Stimulated activated CD4-positive, alpha-beta T cell treated with anti-CD3 and anti-CD28 coated beads, TNF-alpha, amount 100 ng/mL, for 1 hour (primary cell): ENCODE measurements at places on chromosomes 1 and 21.

GRCh38 chr1:23473037-23473800 is 10.8 kb downstream of the ASAP3 start:
- no peak for DNase-seq

GRCh38 chr1:17400725-17401341 is 28.8 kb downstream of the PADI6 start:
- no peak for DNase-seq

- DNase-seq = no peak
Measured at GRCh38 chr21:34946385-34946840, 102.7 kb downstream of the RUNX1 start.

GRCh38 chr1:149966405-149966804 is 29.7 kb upstream of the MTMR11 start:
- no peak for DNase-seq

DNA sequence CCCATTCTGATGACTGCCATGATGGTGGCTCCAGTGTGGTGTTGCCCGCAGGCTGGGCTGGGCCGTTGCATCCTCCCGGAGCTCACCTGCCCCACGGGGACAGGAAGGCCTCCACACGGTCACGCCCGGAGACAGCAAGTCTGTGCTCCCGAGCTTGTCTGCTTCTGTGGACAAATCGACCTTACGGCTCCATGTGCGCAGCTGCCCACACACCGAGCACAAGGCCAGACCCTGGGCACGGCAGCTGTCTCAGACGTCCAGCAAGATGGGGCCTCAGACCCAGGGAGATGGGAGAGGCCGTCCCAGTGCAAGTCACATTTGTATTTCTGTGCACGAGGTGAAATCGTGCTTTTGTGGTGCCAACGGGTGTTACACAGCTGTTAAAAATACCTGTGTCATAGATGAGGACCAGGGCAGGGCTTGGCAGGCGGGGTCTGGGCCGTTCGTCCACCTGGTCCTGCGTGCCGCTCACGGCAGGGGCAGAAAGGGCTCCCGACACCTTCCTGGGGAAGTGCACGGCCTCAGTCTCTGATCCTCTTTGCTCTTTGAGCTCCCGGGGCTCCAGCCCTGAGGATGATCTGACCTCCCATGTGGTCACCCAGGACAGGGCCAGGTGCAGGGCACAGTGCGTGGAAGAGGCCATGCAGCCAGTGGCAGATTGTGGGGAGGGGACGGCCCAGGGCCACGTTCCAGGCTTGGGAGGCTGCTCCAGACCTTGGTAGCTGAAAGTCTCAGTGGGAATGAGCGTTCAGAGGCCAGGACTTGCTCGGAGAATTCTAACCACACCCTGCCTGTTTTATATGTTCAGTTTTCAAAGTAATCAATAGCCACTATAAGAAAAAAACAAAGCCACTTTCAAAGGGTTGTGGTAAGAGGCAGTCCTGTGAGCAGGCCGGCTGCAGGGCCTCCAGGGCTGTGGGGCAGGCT is 13.5 kb downstream of the COL6A1 start:
- no peak for DNase-seq

DNA sequence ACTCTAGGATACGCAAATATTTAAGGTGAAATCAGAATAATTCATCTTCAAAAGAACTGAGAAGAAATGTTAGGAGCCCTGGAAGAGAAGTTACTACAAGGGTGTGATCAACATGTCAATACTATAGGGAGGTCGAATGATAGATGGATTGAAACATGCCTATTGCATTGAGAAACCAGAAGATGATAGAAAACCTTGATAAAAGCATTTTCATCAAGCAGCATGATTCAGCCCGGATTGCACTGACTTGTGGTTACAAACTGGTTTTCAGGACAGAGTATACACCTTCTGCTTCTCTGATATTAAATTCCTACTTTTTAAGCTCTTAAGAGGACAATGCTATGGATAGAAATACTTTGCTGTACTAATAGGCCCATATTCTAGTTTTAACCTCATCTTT is 164.2 kb downstream of the FMN2 start:
- no peak for DNase-seq
